Liver (tissue), 10 donors: ENCODE measurements at places on chromosomes 3 and 15. TPM values are rescaled to one million over a fixed set of nuclear protein-coding genes. Genes with fewer than 3 reads are reported as not detected.
A peak's percentile ranks its signal among the peaks of the same experiment; 100 is the strongest.

Gene C3orf49
- 0.13 TPM for polyA plus RNA-seq

Gene MESP1
- polyA plus RNA-seq = 1.2 TPM

Gene SCAANT1
- polyA plus RNA-seq = not detected

Gene AMIGO3
- polyA plus RNA-seq = 1.1 TPM

Gene PIK3R4
- 19.7 TPM for polyA plus RNA-seq

GRCh38 chr3:38136393-38136776 is 542 bp downstream of the ACAA1 start:
- peak overlapping the region; percentile 97 for H3K4me3 ChIP-seq
- peak overlapping the region; percentile 85 for H3K27ac ChIP-seq
- peaks cover 48% of the 10 kb centered on the region for H3K4me1 ChIP-seq
- H3K27me3 ChIP-seq = no peaks in the 10 kb centered on the region

GRCh38 chr15:89187301-89187985 is 33.9 kb downstream of the RLBP1 start:
- H3K36me3 ChIP-seq = peaks cover 77% of the 10 kb centered on the region
- H3K4me3 ChIP-seq = no peak overlapping the region
- H3K4me1 ChIP-seq = peaks cover 40% of the 10 kb centered on the region
- no peak for DNase-seq
- no peaks in the 10 kb centered on the region for H3K27me3 ChIP-seq

GRCh38 chr3:50164984-50165909 is 10.1 kb downstream of the SEMA3F start:
- H3K36me3 ChIP-seq = no peaks in the 10 kb centered on the region
- no peaks in the 10 kb centered on the region for H3K27me3 ChIP-seq
- H3K27ac ChIP-seq = peak overlapping the region; percentile 54
- H3K4me1 ChIP-seq = peaks cover 26% of the 10 kb centered on the region
- DNase-seq = no peak

DNA sequence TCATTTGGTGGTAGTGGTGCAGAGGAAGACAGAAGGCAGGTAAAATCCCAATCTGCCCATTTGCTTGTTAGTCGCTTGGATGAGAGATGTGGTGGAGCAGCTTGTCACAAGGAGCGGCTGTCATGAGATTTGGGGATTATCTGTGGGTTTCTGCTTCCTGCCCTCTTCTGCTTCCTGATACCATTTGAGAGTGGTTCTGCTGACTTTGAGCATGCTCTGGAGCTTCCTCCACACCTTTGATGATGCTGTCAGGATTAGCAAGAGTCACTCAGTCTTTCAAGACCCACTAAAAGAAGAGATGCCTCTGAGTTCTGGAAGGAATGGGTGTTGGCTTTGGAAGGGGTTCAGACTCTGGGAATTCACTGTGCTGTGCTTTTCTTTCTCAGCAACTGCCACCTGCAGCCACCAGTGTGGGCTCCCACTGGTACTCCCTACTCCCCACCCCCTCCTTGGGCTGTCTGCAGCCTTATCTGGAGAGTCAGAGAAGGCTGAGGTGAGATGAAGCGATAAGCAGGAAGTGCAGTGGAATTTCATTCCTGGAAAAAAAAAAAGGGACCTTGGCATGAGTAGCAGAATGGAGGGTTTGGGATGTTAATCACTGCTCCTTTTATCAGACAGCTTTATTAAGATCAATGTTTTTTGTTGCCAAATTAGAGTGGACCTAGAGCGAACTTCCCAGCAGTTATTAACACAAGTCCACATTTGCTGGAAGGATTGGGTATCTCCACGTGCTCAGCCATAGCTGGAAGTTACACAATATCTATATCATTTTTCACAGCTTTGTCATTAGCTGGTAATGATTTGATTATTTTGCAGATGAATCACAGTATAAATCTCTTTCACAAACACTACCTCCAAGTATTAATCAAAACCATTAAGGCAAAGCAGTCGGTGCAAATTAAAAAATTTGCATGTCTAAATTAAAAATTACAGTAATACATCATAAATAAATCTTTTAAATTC is 233.0 kb upstream of the SATB1 start:
- H3K4me3 ChIP-seq = no peak overlapping the region
- no peaks in the 10 kb centered on the region for H3K4me1 ChIP-seq
- no peaks in the 10 kb centered on the region for H3K27me3 ChIP-seq
- DNase-seq = no peak

DNA sequence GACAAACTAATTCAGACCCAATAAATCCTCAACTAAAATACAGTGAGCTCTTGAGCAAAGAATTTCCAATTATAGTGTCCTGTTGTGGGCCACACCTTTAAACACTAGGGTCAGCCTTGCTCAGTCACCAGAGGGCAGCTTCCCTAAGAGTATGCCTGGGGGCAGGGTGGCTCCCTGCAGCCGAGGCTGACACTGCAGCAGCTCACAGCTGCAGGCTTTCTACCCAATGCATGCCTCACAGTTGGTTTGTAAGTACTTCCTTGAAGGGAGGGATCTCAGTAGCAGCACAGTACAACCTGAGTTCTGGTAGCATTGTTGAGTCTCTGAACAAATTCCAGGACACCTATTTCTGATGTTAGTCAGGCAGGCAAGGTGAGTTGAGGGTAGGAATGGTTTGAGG is 335.6 kb downstream of the TUSC7 start:
- H3K27ac ChIP-seq = no peak overlapping the region
- DNase-seq = no peak
- no peaks in the 10 kb centered on the region for H3K4me1 ChIP-seq
- no peaks in the 10 kb centered on the region for H3K36me3 ChIP-seq
- no peaks in the 10 kb centered on the region for H3K27me3 ChIP-seq

GRCh38 chr3:37991823-37992222 is 1.2 kb downstream of the VILL start:
- H3K4me3 ChIP-seq = no peak overlapping the region
- H3K27me3 ChIP-seq = no peaks in the 10 kb centered on the region
- H3K27ac ChIP-seq = no peak overlapping the region
- H3K36me3 ChIP-seq = no peaks in the 10 kb centered on the region
- DNase-seq = no peak
- no peaks in the 10 kb centered on the region for H3K4me1 ChIP-seq

DNA sequence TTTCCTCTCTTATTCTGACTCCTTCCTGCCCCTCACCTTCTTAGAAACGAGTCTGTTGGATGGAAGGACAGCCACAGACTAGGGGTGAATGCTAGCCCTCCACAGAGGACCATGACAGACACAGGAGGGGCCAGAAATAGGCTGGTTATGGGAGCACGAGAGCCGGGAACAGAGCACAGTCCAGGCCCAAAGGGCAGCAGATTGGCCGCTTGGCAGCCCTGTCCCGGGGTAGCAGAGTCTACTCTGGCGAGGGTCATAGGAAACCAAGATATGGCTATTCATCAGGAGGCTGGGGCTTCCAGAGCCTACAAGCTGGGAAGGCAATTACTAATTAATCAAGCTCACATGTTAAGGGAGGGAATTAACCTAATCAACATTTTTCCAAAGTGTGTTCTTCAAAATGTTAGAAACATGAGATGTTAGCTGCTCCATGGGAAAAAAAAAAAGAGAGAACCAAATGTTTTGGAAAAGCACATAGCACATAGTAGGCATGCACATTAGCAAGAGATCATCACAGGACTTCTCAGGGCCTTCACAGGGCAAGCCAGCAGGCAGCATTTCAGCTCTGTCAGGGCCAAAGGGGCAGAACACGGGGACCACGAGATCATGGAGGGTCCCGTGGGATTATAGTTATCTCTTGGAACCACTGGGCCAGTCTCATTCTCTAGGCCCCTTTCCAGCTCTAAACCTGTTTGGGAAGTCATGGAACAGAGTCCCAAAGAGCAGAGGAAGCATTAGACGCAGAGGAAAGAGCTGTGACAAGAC is 13.3 kb downstream of the SEMA3G start:
- no peak overlapping the region for H3K4me3 ChIP-seq
- no peaks in the 10 kb centered on the region for H3K36me3 ChIP-seq
- no peak for DNase-seq
- no peaks in the 10 kb centered on the region for H3K27me3 ChIP-seq
- no peaks in the 10 kb centered on the region for H3K4me1 ChIP-seq

GRCh38 chr3:128226795-128227395 is 73.6 kb downstream of the EEFSEC start:
- no peak overlapping the region for H3K27ac ChIP-seq
- H3K4me1 ChIP-seq = no peaks in the 10 kb centered on the region
- no peaks in the 10 kb centered on the region for H3K27me3 ChIP-seq
- H3K4me3 ChIP-seq = no peak overlapping the region

DNA sequence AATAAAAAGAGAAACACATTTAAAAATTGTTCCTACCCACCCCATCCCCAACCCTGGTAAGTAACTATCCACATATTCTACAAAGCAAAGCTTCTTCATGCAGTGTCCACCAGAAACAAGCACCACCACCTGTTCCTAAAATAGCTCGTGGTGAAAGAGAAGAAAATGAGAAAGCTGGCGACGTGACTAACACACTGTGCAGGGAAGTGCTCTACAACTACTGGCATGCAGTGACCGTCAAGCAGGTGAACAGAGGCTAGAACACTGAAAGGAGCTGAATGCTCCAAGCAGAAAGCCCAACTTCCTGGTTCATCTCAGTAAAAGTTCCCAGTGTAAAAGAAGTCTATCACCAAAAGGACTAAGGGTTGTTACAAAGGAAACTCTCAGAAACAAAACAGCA is 80.7 kb downstream of the NR2E3 start:
- no peaks in the 10 kb centered on the region for H3K4me1 ChIP-seq
- H3K4me3 ChIP-seq = no peak overlapping the region

DNA sequence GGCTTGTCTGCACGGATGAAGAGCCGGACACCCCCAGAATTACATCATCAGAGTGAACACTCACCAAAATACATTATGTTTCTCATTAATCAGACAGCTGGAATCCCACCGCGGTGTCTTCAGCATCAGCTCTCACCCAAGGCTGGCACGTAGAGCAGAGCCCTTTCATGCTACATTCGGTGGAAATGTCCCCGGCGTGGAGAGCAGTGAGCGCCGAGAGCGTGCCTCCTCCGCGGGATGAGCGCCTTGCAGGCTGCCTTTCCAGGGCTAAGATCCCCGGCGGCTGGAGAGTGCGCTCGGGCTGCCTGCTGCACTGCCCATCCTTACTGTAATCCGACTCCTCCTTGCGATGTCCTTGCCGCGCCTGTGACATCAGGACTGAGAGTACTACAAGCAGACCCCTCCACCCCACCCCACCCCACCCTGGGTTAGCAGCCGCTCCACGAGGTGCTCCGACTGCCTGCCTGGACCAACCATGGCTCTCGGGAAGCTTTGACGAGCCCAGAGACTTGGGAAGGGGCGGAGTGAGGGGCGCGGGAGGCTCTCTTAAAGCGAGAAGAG is at the start of gene ZNF385D:
TSS of gene ZNF385D (minus strand) at position 380 of the 561 bp plus-strand sequence. CDS start at position 86, 294 bp downstream.
- no peak within 1 kb of the TSS for H3K4me3 ChIP-seq
- no peak for DNase-seq
- H3K27me3 ChIP-seq = peaks cover 3% of the 10 kb centered on the region
- no peaks in the 10 kb centered on the region for H3K36me3 ChIP-seq
- H3K4me1 ChIP-seq = no peaks in the 10 kb centered on the region
- no peak within 1 kb of the TSS for H3K27ac ChIP-seq
